ENCODE measurements at places on chromosomes 7 and 10. TPM values are rescaled to one million over a fixed set of nuclear protein-coding genes. Genes with fewer than 3 reads are reported as not detected.
A peak's percentile ranks its signal among the peaks of the same experiment; 100 is the strongest.

TSPAN12 gene
- 6.4 TPM for total RNA-seq

GRCh38 chr10:20034732-20035131 lies 218.5 kb downstream of the PLXDC2 start:
- no peak for DNase-seq

CUBN gene
- total RNA-seq, result 0.69 TPM

- DNase-seq, result no peak
Observed at GRCh38 chr7:91496251-91496820, 232.1 kb downstream of the FZD1 start.

DNA sequence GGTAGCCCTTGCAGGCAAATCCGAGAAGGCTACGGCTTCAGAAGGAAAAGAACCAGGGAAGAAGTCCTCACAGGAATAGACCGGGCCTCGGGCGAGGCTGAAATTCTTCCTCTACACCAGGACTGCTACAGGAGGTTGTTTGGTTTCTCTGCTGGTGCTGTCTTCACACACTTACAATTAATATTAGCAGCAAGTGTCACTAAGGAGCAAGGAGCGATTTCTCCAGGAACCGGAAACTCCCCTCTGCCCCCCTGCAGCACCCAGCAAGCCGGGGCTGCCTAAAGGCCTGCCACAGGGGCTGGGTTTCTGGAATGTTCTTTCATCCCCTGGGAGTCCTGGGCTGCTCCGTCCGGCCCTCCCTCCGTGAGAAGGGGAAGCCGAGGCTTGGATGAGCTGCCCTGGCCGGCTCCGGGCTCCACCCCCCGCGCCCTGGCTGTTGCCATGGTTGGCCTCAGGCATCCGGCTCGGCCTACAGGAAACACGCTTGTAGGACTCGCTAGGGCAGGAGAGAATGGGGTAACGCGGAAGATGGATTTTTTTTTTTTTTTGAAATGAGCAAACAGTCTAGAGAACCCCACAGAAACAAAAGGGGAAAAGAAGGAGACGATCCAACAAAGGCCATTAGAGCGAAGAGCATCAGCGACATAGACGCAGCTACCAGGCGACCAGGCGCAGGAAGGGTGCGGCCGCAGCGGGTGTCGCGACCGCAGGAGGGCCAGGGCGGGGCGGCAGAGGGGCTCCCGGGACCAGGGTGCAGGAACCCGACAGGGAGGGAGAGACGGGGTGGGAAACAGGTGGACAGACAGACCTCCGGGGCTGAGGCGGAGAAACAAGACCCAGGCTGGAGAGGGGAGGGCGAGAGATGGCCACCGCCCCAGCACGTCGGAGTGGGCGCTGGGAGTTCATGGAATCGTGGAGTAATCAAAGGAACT lies 33.0 kb downstream of the EN2 start:
- peak; percentile 17 for DNase-seq

MACROH2A2 gene
- total RNA-seq, result 13.3 TPM

BEND7 gene
- 5.6 TPM for total RNA-seq

CCL24 gene
- total RNA-seq, result not detected

GRCh38 chr10:32065856-32066255 lies 9.6 kb upstream of the KIF5B start:
- peak; percentile 71 for DNase-seq

IRF5 gene
- 0.75 TPM for total RNA-seq

DNA sequence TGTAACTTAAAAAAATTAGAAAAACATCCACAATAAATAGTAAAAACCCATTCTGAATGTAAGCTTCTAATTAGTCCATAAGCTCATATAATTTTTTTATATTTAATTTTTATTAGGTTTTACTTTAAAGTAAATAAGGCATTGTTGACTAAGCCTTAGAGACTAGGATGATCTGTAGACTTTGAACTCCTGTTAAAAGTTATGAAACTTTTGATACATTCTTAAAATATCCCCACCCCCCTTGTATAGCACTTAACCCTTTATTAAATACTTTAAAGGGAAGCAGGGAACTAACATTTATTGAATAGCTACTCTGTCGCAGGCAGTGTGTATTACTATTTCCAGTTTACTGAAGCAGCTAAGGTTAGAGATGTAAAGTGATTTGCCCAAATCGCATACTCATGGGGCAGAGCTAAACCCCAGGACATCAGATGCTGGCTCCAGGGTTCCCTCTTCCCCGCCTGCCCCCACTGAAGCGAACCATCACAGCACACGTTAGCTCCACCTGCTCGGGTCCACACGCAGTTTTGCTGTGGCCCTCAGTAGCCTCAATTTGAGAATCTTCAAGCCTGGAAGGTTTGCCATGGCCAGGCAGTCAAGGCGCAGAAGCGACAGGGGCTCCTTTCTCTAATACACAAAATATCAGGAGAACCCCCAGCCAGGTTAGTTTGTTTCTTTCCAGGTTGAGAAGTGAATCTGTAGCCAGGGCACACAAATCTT lies 762 bp downstream of the PON1 start:
- DNase-seq, result no peak

DNA sequence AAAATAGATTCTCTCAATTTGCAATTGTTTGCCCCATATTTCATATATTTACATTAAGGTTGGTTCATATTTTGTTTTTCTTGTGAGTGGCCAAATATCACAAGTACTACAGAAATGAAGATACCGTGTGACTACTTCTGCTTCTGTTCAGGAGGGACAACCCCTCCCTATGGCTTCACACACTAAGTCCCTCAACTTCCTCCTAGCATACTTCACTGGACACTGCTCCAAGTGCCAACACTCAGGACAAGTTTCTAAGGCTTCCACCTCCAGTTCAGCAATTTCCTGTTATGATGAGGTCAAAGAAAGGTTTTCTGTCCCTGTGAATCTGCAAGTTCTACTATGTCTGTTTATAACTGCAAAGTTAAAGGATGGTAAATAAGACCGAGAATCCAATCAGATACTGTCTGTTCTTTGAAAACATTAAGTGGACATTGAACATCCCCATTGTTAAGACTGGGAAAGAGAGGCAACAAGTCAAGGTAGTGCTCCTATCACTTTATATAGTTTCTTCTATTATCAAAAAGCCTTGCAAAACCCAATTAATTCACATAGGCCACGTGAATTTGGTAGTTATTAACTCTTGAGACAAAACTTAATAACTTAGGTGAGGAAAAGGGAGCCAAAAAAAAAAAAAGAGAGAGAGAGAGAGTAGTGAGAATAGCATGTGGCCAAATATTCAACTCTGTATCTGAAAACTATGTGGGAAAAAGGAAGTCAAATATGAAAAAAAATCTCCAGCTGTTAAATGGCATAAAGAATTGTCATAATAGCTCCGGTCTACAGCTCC lies 81.3 kb upstream of the DKK1 start:
- DNase-seq, result no peak

HNRNPH3 gene
- total RNA-seq, result 36.6 TPM

DNA sequence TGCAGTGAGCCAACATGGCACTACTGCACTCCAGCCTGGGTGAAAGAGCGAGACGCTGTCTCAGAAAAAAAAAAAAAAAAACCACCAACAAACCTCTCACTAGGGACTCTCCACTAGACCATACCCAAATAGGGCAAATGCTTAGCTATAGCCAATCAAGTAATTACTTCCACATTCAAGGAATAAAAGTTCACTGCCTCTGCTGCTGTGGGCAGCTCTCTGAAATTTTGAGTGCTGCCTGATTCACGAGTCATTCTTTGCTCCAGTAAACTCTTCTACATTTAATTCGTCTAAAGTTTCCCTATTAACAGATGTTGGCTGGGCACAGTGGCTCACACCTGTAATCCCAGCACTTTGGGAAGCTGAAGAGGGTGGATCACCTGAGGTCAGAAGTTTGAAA lies 4.7 kb upstream of the NRBF2 start:
- no peak for DNase-seq

GRCh38 chr10:75377869-75378268 lies 23.7 kb downstream of the ZNF503 start:
- no peak for DNase-seq

GNAT3 gene
- total RNA-seq, result not detected

GRCh38 chr10:43801140-43801539 lies 152.5 kb upstream of the ZNF32 start:
- no peak for DNase-seq

GRCh38 chr7:133234961-133235875 lies 17.7 kb upstream of the EXOC4 start:
- no peak for DNase-seq

GPR26 gene
- total RNA-seq, result not detected

GRCh38 chr10:15879663-15880062 lies 19.4 kb upstream of the MINDY3 start:
- DNase-seq, result peak; percentile 2

ZMIZ2 gene
- total RNA-seq, result 26.7 TPM

HECW1 gene
- total RNA-seq, result not detected

- no peak for DNase-seq
Observed at GRCh38 chr10:12179606-12180170, 16.0 kb downstream of the NUDT5 start.

DNA sequence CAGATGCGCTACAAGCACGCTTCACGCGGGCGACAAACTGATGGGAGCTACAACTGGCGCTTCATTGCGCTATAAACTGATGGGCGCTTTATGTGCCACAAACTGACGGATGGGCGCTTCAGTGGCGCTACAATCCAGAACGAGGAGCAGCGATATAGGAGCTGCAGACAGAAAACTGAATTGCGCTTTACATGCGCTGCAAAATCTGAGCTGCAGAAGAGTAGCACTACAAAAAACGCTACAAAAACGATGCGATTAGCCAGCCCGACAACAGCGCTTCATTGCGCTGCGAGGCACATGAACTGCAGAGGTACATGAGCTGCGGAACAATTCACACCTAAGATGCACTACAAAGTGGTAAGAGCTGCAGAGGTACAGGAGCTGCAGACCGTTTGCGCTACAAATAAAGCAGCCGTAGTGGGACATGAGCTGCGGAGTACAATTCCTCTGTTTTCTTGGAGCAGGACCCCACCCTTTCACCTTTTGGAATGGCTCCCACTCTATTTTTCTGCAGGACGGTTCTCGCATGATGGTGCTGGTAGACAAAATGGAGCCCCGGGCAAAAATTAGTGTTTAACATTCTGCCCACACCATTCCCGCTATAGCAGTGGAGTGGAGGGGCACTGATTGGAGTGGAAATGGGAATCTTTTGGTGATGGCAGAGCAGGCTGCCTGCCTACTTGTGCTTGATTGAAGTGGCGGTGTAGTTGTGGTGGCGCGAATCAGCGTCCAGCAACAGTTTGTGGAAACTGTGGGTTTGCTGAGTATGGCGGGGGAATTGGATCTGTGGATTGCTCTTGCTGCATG lies 1.2 kb upstream of the SGCE start:
- DNase-seq, result peak; percentile 61

PGAM2 gene
- not detected for total RNA-seq

GRCh38 chr10:110547139-110547761 lies 20.2 kb upstream of the SMC3 start:
- DNase-seq, result peak; percentile 70

All from LHCN-M2 (cell line).